ENCODE measurements at places on chromosomes 13 and 19.

DNA sequence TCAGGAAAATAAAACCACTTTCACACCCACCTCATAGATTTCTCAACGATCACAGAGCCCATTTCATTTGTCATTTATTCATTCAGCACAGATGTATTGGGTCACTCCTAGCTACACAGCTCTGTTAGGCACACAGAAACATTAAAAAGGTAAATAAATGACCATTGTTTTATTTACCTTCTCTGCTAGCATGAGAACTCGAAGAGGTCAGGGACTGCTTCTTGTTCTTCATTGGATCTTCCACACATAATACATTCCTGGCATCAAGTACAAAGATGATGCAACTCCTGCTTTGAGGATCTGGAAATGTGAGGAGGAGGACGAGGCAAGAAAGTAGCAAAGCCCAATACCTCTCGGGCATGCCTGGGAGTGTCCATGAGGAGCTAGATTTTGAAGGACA is 168.1 kb downstream of the RBM26 start:
- DNase-seq = no peak

- DNase-seq = no peak
Observed at GRCh38 chr13:102863590-102863989, 17.8 kb downstream of the ERCC5 start.

GRCh38 chr13:23985060-23985459 is 87.8 kb upstream of the C1QTNF9B start:
- DNase-seq = no peak

DNA sequence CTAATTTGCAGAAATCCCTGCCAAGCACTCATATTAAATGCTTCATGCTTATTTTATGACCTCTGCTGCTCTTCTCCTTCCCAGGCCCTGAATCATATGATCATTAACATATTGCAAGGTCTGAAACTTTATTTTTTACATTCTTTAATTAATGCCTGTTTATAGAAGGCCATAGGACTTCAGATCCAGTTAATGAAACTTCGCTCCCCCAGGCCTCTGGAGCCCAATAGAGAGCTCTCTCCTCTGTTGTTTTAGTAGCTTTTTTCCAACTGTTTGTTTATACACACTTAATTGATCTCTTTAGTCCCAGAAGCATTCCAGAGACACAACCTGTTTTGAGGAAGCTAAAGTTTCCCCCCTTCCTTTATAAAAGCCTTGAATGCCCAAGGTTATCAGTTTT is 68.3 kb downstream of the DACH1 start:
- DNase-seq = no peak

- peak; percentile 43 for DNase-seq
Observed at GRCh38 chr13:98576200-98576945, 534 bp downstream of the STK24 start.

GRCh38 chr13:43369319-43369718 is 345.9 kb downstream of the DNAJC15 start:
- DNase-seq = no peak

GRCh38 chr13:33710924-33711323 is 107.0 kb upstream of the RFC3 start:
- no peak for DNase-seq

- DNase-seq = no peak
Observed at GRCh38 chr19:40829205-40829604, 21.0 kb downstream of the CYP2A6 start.

GRCh38 chr19:55402509-55402908 is 5.1 kb downstream of the UBE2S start:
- DNase-seq = no peak

GRCh38 chr19:7400815-7401214 is 52.1 kb downstream of the ARHGEF18 start:
- no peak for DNase-seq

All from CD4-positive, alpha-beta T cell (primary cell).